Skeletal muscle cell (primary cell): ENCODE measurements at places on chromosomes 12 and 14.

DNA sequence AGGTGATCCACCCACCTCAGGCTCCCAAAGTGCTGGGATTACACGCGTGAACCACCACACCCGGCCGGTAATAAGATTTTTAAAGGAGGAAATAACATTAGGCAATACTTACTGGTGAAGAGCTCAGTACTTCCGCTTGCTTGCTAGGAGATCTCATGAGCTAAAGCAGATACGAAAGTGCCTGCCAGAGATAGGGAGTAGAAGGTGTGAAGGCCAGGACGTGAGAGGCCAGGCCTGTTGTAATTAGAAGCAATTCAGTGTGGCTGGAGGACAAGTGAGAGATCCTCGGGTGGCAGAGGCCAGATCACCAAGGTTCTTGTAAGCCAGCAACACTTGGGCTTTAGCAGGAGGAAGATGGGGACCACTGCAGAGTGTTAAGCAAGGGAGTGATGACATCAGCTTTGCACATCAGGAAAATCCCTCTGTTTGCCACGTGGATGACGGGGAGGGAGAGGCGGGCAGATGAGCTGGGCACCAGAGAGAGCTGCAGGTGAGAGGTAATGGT lies 7.6 kb downstream of the TECPR2 start:
- DNase-seq, result no peak

DNA sequence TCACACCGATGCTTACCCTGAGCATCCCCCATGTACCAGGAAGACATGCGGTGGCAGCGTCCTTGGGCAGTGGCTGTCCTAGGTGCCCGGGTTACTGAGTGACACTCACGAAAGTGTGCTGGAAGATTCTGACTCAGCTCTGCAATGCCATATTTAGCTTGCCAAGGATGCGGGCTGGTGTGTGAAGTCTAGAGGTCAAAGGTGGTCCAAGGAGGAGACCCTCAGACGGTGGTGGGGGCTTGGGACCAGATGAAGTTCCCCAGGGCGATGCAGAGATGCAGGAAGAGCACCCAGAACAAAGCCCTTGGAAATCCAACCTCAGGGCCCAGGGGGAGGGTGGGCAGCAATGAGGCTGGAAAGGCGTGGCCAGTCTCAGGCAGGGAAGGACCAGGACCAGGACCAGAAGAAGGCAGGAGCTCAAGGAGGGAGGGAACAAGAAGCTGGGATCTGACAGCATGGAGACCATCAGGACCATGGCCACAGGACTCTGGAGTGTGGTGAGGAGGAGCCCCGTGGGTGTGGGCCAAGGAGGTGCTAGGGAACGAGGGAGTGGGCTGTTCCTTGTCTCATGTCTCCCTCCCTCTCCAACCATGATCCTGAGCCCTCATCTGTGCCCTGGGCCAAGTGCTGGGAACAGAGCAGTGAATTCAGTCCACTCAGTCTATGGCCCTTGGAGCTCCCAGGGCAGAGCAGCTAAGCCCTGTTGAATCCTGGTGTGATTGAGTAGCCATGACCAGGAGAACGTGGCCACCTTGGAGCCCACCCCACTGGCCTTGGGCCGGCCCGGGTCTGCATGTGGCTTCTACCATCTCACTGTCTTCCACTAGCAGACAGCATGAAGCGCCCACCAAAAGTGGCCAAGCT lies 310.1 kb upstream of the DIO3 start:
- no peak for DNase-seq

DNA sequence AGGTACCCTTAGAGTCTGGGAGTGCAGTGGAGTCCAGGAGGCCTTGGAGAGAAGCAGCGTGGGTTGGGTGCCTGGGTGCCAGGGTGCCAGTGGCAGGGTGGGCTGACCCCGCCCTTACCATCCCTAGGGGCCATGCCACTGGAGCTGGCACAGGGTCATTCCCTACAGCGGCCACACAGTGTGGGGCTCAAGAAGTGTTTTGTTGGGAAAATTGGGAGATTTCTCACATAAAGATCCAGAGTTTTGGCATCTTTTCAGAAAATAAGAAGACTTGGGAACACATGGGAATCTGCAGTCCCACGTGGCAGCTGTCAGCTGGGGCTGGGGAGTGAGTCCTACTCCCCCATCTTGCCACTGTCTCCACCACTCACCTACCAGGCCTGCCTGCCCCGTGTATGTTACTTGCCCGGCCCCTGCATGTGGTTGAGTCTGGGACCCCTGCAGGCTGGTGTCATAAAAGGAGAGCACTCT lies 4.2 kb downstream of the VASH1 start:
- no peak for DNase-seq

- no peak for DNase-seq
Measured at GRCh38 chr12:116066381-116067230, 210.9 kb downstream of the MED13L start.

DNA sequence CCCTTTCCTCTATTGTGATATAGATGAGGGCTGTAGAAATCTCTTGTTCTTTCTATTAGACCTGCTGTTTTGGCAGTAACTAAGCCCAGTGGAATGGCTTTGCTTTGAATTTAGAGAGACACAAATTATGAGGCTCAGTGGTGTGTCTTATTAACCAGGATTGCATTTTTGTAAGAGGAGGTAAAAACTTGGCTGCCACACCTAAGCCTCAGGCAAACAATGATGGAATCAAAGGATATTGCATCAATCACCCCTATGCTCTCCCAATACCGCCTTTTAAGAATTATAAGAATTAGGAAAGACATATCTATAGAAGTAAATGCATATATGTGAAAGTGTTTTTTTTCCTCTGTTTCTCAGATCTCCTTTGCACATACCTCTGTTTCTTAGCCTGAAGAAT lies 63.3 kb downstream of the ACSS3 start:
- no peak for DNase-seq

DNA sequence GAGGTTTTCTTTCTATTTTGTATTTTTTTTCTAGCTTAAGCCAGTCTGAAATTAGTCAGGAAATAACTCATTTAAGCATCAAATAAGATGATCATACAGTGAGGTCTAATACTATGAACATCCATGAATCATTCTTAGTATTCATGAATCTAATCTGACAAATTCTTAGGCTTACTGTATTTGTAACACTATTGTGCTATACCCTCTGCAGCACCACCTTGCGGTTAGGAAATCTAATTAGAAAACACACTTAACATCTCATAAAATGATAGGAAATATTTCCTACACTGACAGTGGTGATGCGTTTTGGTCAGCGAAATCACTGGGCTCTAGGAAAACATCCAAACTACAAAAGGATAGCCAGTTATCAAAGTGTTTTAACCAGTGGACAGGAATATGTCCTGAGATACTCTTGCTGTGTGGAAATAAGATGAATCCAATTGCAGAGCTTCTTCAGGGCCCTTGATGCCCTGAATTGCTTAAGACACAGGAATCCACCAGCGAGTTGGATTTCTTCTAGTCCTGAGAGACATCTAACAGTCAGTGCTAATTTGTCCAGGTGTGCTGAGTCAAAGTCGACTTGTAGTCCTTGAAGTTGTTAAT lies 109.3 kb upstream of the MYF6 start:
- DNase-seq, result peak; percentile 46

DNA sequence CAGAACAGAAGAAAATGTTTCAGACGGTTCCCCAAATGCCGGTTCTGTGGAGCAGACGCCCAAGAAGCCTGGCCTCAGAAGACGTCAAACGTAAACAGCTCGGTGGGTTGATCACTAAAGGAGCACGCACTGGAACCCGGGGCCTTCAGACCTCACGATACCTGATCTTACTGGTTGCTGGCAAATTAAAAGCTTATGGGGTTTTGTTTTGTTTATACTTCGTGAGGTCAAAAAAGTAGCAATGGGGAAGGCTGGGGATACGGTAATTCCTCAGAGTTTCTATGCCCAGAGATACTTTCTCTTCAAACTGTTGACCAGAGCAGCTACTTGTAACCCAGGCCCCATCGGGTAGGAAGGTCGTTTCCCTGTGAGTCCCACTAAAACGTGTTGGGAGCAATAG lies 1.7 kb downstream of the CDKN1B start:
- DNase-seq, result no peak

- DNase-seq, result no peak
Measured at GRCh38 chr12:115223991-115224390, 540.0 kb upstream of the TBX3 start.

DNA sequence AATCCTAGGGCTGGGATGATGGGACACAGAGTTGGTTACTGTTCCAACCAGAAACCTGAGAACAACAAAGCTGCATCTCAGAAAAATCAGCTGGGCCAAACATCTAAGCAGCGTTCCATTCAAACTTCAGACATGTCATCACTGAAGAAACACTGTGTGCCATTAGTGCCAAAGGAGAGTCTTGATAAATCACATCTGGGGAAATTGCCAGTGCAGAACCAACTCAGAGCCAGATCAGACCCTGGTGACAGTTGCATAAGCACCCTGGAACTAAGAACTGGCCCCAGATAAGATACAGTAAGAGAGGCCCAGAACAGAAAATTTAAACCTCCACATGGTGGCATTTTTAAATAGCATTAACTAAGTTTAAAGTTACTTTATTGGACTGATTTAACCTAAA lies 482.8 kb downstream of the PRKD1 start:
- no peak for DNase-seq

DNA sequence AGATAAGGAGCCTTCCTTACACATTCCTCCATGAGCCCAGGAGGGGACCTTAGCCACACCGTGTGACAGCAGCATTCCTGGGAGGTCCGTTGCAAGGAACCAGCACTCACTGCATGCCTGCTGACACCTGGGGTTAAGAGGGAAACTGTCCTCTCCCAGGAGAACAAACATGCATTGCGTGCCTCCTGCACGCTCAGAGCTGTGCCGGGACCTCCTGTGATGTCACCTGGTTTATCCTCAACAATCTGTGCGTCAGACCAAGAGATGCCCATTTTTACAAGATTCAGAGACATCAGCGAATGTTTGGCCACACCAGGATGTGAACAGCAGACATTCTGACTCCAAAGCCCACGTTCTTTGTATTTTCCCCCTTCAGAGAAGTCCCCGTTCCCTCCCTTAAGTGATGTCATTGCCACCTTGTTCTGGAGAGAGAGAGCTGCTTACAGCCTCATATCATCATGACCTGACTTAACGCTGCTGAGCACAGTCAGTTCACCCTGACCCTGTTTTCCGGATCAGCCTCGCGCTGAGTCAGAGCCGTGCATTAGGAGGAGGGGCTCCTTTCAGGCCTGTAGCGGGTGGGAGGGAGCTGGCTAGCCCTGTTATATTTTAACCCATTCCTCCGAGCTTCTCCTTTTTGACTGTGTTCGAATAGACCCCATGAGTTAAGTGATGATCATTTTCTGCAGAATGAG lies 36.2 kb downstream of the TMEM120B start:
- peak; percentile 90 for DNase-seq

GRCh38 chr12:124456133-124456651 lies 111.2 kb downstream of the NCOR2 start:
- no peak for DNase-seq

DNA sequence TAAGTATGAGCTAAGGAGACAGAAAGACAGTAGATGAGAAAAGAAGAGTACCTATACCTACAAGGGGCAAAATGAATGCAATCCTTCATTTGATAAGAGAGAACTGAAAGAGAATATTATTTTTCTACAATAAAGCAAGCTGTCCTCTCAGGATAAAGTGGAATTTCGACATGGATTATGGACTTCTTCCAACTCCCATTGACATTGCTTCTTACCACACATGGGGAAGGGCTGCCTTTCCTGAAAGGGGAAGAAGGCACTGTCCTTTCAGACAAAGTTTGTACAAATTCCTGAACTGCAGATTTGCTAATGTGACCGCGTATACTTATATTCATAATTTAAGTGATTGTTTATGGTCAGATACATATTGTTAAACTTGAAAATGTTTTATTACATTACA lies 4.3 kb upstream of the HEBP1 start:
- no peak for DNase-seq

GRCh38 chr12:73110816-73111215 lies 838.6 kb downstream of the TRHDE start:
- DNase-seq, result no peak

DNA sequence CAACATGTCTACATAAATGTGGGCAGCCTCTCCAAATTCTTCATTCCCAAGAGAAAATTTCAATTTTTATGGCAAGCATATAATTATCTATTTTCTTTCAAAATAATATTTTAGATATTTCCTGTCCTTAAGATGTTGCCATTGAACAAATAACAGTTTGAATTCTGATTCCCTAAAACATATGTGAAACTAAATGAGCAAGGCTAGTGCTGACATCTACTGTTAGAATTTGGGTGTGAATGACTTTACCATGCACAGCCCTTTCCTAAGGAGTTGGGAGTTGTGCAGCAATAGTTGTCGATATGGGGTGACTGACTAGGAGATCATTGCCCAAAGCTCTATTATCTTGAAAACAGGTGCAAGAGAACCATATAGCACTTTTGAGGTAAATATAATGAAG lies 108.2 kb upstream of the SLC38A4 start:
- DNase-seq, result peak; percentile 24

GRCh38 chr12:90851800-90852718 lies 102.9 kb downstream of the CCER1 start:
- DNase-seq, result no peak

- no peak for DNase-seq
Measured at GRCh38 chr12:102356690-102357089, 123.7 kb downstream of the IGF1 start.

DNA sequence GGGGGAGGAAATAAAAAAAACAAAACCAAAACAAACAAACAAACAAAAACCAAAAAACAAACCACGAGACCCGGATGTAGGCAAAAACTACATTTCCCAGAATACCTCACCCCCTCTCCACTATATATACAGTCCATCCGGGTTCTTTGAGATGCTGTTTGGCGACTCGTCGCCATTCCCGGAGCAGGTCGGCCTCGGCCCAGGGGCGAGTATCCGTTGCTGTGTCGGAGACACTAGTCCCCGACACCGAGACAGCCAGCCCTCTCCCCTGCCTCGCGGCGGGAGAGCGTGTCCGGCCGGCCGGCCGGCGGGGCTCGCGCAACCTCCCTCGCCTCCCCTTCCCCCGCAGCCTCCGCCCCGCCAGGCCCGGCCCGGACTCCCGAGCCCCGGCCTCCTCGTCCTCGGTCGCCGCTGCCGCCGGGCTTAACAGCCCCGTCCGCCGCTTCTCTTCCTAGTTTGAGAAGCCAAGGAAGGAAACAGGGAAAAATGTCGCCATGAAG lies at the start of gene RNF10:
RNF10 (plus strand) TSS at position 154 of the 500 bp plus-strand sequence. CDS start 456 bp downstream, outside the sequence.
- DNase-seq, result peak; percentile 56
